ENCODE measurements at places on chromosomes 7 and 10.

GRCh38 chr7:145088111-145088745, 252.4 kb upstream of the TPK1 start:
- peak; percentile 1 for DNase-seq

GRCh38 chr10:49319206-49319605, 20.2 kb downstream of the C10orf71 start:
- DNase-seq = no peak

GRCh38 chr7:4692055-4692454, 10.0 kb downstream of the FOXK1 start:
- DNase-seq = no peak

- no peak for DNase-seq
Observed at GRCh38 chr10:4607681-4608080, 218.3 kb upstream of the AKR1E2 start.

DNA sequence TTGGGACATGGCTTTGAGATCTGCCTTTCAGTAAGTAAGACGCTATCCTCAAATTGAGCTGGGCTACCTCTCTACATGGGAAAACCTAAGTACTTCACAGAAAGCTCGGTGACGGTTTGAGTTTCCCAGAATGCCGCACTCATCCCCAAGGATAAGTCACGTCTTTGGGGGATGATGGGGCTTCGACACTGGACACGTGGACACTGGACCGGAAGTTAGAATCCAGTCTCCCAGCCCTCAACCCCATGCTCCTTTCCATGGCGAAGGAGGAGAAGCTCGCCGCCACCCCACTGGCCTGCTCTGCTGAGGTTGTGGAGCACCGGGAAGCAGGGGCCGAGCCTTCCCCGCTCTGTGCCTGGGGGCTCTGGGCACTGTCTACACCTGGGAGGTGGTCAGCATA, 27.5 kb downstream of the PTPRE start:
- no peak for DNase-seq

DNA sequence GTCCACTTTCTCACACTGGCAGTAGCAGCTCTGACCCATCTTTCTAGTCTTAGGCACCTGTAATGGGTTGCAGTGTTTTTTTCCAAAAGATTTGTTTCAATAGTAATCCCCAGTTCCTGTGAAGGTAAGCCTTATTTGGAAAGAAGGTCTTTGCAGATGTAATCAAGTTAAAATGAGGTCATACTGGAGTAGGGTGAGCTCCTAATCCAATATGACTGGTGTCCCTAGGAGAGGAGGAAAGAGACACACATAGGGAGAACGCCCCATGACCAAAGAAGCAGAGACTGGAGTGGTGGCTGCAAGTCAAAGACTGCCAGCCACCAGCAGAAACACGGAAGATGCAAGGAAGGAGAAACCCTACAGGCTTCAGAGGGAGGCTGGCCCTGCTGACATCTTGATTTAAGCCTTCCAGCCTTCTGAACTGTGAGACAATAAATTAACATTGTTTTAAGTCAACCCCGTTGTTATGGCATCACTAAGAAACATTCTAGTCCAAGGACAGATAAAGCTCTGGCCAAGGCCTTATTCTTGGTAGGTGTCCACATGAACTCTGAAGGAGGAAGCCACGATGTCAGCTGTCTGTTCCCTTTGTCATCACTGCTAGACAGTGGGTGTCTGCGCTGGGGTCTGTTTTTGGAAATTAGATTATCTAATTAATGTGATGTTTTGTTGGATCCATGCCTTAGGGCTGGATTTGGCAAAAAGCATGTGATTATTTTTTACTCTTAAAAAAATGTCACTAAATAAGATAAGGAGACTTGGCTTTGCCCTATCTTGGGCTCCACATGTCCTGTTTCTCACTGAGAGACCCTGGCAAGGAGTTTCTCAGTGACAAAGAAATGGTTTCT, 214.9 kb downstream of the KCNMA1 start:
- no peak for DNase-seq

DNA sequence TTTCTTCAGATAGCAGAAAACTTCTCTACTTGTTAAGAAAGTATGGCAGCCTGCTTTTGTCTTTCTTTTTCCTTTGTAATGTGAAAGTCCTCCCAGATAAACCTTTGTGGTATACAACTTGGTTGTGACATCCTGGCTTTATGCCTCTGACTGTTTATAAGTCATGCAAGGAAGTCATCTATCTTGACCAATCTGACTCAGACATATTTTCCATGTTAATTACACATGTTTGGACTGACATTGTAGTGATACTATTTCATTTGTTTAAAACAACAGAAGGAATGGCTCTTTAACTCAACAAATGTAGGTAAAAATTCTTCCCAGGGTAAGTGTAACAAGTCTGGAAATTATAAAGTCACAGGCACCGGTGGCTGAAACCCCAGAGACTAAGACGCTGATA, 341.6 kb upstream of the MEOX2 start:
- peak; percentile 82 for DNase-seq

DNA sequence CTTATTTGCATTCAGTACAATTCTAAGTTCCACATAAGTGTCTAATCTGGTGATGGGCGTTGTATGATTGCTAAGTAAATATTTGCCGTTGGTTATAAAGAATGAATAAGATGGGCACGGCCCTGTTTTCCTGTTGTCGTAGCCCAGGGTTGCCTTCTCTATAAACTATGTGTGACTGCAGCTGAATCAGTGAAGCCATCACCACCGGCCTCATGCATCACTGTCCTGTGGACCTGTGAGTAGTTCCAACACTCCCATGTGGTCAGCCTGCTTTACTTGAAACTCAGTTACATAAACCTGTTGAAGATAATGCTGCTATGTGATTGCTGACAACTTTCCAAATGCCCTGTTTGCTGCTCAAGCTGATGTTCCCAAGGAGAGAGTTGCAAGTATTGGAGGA, 21.6 kb upstream of the KLF6 start:
- DNase-seq = peak; percentile 96

- DNase-seq = no peak
Observed at GRCh38 chr7:6422926-6423632, 24.7 kb downstream of the DAGLB start.

DNA sequence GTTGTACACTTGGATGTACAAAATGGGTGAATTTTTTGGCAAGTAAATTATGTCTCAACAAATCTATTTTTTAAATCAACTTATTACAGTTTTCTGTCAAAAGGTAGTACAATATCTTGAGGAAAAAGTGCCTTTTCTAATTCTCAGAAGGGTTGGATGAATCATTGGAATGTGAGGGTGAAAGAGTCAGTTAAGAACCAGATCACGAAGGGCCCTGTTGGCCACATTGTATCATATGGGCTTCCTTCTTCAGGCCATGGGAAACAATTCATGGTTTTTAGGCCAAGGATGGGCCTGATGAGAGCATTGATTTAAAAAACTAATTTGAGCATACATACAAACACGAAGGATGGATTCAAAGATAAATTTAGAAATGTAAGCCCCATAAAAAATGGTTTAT, 503.7 kb downstream of the TNS3 start:
- peak; percentile 20 for DNase-seq

DNA sequence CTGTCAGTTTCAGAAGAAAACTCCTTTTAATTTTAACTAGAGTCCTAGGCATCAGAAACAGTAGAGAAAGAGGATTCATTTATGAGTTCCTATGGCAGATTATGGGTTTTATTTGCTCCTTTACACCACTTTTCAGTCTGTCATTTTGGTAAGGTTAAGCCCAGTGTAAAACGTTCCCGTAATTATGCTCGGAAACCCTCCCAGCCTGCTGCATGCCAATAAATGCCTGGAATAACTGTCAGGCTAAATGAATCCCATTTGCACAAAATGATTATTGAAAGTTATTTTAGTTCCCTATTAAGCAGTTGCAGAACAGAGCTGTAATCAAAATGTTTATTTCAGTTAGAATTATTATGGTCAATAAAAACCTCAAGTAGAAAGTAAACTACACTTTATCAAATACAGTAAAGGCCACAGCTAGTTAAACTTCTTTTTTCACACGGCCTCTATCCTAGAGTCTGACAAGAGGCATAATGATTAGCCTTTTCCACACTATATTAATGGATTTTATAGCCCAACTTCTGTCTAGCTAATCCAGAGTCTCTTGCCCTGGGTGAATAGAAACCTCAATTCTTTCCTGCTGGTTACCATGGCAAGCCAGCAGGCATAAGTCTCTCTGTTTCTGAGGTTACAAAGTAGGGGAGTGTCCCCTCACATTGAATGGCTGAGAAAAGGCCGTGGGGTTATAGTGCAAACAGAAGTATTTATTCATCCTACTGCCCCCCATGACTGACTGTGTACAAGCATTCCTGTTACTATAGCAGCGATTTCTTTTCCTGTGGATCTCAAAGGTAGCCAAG, 80.8 kb upstream of the NPVF start:
- no peak for DNase-seq

DNA sequence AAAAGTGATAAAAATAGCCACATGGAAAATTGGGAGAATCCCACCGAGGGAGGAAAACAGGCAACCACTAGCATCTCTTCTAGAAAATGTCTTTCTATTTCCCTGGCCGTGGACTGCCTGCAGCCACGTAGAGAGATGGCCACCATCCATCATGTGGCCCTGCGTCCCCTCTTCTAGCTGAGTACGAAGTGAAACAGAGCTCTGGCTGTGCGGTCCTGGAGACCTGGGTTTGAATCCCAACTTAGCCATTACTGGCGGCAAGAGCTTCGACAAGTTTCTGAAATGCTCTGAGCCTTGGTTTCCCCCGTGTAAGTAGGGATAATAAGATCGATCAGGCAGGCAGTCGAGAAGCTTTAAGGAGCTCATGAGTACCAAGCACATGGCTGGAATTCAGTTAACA, 32.9 kb downstream of the ZCCHC24 start:
- DNase-seq = no peak

- DNase-seq = no peak
Observed at GRCh38 chr7:39153647-39154046, 175.9 kb downstream of the POU6F2 start.

DNA sequence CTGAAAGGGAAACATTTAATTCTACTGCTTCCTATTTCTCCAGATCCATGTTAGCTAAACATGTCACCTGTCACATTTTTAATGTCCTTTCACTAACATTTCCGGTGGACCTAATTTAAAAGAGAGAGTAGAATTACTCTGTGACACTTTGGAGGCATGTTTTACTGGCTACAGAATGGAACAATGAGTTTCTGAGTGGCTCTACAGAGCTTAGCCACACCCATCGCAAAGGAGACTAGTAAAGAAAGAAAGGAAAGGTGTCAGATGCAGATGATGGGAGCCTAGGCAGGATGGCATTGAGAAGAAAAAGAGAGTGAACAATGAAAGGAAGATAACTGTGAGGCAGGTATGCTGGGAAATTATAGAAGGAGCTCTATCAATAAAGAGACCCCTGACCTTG, 35.9 kb downstream of the NDUFB2 start:
- DNase-seq = no peak

- peak; percentile 49 for DNase-seq
Observed at GRCh38 chr10:79148452-79149344, 79.9 kb downstream of the ZMIZ1 start.

DNA sequence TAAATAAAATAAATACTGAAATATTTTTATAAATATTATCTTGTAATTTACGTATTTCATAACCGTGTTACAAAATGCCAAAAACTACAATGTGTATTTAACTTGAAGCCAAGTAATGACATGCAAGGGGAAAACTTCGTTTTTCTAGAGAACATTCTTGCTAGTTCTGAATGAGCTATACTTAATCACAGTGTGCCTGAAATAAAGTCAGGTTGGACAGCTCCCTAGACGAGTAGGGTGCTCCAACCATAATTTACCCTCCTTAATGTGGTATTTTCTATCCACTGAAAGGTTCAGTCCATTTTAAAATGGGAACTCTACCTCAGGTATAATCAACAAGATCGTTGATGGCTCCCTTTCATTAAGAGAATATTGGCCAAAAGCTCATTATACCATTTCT, 194.5 kb upstream of the AHR start:
- peak; percentile 19 for DNase-seq

DNA sequence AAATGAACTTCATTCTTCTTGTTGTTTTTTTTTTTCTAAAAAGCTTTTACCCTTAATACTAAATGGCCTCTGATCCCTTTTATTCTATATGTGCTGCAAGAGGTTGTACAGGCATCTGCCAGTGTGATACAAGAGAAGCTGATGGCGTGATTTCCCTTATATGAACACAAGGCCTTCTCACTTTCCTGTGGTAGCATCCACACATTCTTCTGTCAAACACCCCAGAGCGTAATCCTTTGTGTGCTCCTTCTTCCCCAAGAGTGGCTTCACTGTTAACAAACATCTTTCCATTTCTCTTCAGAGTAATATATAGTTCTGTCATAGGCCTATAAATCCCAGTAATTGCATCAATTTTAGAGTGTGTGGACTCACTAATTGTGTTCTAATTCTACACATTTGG, 86.3 kb upstream of the CAPZA2 start:
- DNase-seq = no peak

GRCh38 chr7:106110238-106110560, 1.9 kb downstream of the SYPL1 start:
- DNase-seq = peak; percentile 31

DNA sequence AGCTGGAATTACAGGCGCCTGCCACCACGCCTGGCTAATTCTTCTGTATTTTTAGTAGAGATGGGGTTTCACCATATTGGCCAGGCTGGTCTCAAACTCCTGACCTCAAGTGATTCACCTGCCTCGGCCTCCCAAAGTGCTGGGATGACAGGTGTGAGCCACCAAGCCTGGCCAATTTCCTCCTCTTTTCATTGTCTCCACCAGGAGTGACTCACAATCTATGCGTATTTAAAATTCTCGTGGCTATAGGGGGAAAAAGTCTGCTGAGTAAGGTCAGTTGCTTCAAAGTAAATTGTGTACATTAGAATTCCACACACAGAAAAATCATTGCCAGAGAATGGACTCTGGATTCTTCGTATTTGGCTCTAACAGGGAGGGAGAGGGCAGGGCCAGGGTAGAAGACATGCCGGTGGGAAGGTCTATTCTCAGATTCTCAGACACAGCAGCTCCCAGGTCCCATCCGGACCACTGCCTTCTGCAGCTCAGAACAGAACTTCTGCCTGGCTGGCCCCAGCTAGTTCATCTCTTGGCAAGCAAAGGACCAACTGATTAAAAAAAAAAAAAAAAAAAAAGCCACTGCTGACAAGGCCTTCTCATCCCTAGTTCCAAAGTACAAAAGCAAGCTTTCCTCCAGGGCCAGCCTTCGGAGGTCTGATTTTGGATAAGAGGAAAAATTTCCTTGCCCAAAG, 22.2 kb downstream of the PSPH start:
- peak; percentile 52 for DNase-seq

- no peak for DNase-seq
Observed at GRCh38 chr7:28830846-28831245, 127.3 kb downstream of the TRIL start.

GRCh38 chr10:31383810-31384588, 65.0 kb downstream of the ZEB1 start:
- no peak for DNase-seq

DNA sequence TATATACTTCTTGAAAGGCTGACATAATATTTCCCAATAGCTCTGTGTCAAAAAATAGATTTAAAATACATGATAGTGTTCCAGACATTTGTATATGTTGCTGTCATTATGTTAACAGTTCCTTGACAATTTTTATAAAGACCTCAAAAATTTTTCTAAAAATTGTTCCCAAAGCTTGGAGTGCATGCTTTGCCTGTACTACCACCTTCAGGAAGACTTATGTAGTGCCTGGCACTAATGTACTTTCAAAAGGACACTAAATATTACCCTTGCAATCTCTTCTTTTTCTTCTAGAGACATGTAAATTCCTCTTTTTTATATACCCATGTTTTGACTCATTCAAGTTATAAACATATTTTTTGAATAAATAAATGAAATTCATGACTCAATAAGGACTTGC, 48.0 kb upstream of the SP8 start:
- DNase-seq = no peak

Measured in cardiac fibroblast (primary cell).